ENCODE measurements at places on chromosomes 4 and X.

GRCh38 chr4:116870686-116871085 lies 214.7 kb downstream of the TRAM1L1 start:
- no peak for DNase-seq

DNA sequence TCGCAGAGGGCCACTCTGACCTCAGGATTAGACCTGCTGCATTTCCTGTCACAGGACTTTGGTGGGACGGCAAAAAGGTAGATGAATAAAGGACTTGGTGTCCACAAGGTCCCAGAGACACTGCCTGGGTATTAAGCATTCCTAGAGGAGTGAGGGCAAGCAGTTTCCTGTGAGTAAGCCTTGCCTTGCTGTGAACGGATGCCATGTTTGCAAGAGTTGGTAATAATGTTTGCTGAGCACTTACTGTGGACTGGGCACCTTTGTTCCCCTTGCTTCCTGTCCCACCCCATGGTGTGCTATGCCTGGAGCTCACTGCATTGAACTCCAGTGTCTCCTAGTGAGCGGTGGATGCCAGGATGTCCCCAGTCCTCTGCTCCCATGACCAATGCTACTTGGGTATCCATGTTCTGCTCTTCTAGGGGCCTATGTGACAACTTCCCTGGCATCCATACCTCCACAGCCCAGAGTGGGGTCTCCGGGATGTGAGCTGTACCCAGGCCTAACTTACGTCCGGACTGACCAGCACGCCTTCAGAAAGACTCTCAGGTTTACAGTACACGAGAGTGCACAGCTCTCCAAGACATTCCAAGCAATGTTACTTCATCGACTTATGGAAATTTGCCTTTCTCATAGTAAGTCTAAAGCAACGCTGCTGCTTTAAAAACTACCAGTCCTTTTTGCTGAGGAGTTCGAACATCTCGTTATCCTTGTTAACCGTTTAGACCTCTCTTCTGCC lies 95.5 kb upstream of the MSX1 start:
- DNase-seq, result no peak

GRCh38 chrX:489820-490219 lies 103.1 kb upstream of the PPP2R3B start:
- no peak for DNase-seq

GRCh38 chr4:140851032-140851636 lies 94.9 kb upstream of the TBC1D9 start:
- peak; percentile 64 for DNase-seq

- peak; percentile 49 for DNase-seq
Observed at GRCh38 chr4:118836301-118837120, 585 bp upstream of the SEC24D start.

- DNase-seq, result no peak
Observed at GRCh38 chr4:152705903-152706302, 26.1 kb upstream of the TMEM154 start.

- no peak for DNase-seq
Observed at GRCh38 chrX:24694825-24695224, 1.1 kb downstream of the POLA1 start.

GRCh38 chr4:54092405-54093323 lies 7.3 kb upstream of the GSX2 start:
- no peak for DNase-seq

DNA sequence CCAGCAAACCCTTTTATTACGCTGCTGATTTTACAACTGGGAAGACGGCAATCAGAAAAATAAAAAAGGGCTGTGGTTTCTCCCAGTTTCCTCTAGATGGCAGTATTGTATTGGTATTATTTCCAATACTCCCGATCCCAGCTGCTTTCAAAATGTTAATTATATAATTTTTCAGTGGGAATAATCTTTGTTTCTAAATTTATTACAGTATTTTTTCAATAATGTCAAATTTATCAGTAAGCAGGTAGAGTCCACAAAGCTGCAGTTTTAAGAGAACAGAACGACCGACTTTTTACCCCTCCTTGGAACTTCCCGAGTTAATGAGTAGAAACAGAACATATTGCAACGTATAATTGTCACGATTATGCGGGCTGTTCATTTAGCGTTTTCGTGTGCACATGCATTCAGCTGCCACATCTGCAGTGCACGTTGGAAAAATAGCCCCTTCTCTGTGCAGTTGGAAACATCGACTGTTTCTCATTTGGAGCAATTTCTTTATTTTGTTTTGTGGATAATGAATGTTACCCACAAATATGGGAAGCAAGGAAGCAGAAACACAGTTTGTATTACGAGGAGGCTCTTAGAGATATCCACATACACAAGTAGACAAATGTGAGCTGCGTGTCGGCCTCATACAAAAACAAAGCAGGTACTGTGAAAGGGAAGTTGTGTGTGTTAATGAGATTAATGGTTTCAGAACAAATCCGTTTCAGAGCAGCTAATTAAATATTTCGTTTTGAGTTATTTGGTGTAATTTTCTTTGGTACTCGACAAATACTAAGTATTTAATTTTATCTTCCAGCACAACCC lies 188.0 kb downstream of the STIM2 start:
- DNase-seq, result peak; percentile 67

- DNase-seq, result peak; percentile 48
Observed at GRCh38 chrX:54042609-54043021, 1.7 kb downstream of the PHF8 start.

DNA sequence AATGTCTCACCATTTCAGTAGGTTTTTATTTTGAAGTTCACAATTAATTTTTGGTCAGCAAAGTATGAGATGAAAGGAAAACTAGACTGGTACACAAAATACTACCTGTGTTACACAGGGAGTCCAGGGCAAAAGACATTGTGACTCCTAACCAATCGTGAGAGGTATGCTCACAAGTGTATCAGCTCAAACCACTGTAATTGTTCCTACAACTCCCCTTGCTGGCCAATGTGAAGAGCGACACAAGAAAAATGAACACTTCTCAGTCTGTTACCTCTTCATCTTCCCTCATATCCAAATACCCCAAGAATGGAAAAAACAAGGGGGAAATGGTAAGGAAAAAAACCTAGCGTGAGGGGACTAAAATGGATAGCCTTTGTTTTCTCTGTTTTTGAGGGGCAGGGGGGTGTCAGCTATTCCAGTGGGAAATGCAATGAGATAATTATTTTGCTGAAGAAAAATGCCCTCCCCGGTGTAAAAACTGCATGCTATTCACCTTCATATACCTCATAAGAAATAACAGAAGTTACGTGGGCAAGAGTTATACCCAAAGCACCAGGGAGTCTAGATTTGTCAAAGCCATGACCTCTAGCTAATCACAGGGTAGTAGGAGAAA lies 30.6 kb upstream of the NSUN7 start:
- peak; percentile 63 for DNase-seq

- DNase-seq, result no peak
Observed at GRCh38 chr4:23851464-23851863, 38.4 kb downstream of the PPARGC1A start.

DNA sequence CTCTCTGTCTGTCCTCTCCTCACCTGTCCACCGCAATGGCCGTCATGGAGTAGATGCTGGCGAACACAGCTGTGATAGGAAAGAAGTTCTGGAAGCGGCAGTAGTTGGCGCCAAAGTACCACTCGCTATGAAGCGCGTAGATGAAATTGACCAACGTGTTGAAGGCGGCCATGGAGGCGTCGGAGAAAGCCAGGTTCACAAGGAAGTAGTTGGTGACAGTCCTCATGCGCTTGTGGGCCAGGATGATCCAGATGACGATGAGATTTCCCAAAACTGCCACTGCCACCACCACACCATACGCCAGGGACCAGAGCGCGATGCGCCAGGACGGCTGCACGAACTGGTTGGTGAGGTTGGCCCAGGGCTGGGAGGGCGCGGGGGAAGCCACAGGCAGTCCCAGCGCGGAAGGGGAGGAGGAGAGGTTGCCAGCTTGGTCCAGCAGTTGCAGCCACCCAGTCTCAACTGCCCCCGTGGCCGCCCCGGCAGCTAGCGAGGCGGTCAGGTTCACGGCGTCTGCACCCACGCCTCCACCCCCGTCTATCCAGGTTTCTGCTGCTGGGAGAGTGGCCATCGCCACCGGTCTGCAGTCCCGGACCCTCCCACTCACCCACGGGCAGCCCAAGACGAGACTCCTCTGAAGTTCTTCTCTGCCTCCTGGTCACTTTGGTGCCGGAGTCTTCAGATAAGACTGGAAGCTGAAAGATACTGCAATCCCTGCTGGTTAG lies 518 bp downstream of the TACR3 start:
- DNase-seq, result no peak

DNA sequence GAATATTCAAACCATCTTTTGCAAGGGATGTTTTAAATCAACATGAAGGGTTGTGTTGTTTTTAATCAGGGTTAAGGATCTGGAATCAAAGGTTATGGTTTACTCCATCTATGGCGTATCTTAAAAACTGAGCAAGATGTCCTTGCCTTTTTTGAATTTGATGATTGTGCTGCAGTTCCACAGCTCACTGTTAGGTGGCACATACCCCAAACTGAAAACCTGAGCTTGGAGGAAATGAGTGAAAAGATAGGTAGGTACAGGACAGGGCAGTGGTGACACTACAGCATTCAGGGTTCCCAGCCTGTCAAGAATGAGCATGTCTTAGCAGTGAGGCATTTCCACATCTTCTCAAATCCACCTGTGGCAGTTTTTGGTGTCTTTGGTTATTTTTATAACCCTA lies 13.1 kb upstream of the EOLA1 start:
- DNase-seq, result peak; percentile 2

DNA sequence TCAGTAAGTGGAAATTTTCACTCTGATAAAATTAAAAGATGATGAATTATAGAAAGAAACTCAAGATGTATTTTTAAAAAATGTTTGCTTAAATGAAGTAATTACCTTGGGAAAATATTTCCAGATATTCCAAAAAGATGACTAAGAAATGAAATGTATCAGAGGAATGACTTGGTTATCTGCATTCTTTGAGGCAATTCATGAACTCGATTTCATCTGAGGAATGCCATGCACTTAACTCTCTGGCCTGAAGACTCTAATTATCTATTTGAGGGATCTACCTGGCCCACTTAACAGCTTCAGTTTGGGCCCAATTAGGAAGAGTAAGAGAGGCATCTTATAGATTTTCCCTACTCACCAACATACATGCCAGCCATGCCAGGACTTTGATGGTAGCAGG lies 182.3 kb downstream of the INPP4B start:
- DNase-seq, result no peak

Measured in RWPE1 (cell line).